ENCODE measurements at places on chromosomes 1 and 21.

DNA sequence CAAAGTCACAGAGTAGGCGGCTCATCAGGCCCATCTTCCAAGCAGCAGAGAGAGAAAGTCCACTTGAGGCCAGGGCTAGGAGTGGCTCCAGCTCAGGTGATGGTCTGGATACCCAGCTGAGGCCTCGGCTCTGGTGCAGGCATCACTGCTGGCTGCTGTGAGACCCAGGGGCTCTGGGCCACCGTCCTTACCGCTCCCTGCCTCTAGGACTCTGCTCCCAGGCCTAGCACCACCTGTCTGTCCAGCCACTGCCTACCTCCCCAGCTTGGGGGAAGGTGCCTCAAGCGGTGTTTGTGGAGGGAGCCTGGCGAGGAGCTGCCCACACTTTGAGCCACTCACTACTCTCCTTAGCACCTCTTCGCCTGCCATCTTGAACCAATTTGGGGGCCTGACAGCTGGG is 57.9 kb downstream of the DMRTB1 start:
- no peak for DNase-seq

DNA sequence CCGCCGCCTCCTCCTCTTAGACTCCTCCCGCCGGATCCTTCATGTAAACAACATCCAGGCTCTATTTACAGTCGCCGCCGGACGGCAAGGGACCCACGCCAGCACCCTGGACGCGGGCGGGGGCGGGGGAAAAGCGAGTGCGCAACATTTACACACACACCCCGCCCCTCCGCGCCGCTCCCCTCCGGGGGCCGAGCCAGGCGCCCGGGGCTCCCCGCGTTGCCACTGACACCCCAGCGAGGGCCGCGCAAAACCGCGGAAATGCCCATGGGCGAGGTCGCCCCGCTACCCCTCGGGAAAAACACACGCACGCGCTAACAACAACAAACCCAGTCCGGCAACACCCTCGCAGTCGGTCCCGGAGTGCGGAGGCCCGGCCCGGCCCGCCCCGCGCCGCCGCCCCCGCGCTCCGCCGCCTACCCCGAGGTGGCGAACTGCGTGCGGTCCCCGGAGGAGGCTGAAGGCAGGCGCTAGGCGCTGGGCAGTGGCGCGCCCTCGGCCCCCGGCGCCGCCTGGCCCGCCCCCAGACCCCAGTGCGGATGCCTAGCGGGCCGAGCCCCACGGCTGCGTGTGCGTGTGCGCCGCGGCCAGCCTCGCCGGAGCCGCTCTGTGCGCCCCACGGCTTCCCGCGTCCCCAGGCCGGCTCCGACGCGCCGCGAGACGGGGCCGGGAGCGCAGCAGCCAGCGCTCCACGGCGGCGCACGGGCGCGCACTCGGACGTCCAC is 81.1 kb upstream of the AK4 start:
- peak; percentile 36 for DNase-seq

DNA sequence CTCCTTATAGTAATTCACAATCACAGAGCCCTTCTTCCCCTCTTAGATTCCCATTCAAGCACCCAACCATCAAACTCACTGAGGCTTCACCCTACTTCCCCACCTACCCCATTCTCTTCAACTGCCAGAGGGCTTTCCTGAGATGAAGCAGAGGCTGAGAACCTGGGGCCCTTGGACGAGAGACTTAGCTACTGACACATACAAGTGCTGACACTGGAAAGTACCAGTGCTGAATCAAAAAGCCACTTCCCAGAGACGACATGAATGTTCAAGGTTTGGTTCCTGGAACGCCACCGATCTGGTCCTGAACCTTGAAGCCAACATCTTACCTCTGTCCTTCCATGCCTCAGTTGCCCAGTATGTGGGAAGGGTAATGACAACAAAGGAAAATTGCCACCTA is 16.6 kb upstream of the RAP1A start:
- no peak for DNase-seq

GRCh38 chr1:158186180-158186579 is 5.5 kb downstream of the CD1D start:
- DNase-seq = no peak

DNA sequence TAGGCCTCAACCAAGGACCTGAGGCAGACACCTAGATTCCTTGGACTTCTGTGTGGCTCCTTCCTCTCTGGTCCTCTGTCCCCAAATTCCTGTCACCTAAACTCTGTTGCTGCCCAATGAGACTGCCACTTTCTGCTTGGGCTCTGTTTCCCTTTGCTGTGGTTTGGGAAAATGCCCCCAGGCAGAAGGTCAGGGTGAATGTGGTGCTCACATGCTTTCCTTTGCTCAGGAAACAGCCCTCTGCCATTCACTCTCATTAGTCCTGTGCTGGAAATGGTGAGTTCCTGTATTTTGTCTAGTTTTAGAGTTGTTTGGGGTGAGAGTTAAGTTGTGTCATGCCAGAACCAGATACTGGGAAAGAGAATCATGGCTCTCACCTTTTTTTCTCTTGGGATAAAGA is 22.7 kb upstream of the SHE start:
- no peak for DNase-seq

DNA sequence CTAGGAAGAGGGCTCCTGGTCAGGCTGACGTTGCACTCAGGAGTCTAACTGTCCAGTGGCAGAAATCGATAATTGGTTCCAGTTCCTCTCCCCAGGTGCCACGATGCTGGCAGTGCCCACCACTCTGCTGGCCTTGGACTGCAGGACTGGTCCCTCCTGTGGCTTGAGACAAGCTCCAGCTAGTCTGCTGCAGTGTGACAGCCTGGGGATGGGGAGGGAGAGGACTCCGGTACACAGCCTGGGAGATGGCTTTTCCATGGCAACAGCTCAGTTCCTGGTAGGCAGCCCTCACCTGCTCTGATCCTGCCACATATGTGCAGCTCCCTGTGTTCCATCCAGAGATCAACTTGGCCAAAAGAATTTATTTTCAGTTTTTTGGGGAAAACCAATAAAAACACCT is 239.3 kb downstream of the KCNJ6 start:
- DNase-seq = no peak

DNA sequence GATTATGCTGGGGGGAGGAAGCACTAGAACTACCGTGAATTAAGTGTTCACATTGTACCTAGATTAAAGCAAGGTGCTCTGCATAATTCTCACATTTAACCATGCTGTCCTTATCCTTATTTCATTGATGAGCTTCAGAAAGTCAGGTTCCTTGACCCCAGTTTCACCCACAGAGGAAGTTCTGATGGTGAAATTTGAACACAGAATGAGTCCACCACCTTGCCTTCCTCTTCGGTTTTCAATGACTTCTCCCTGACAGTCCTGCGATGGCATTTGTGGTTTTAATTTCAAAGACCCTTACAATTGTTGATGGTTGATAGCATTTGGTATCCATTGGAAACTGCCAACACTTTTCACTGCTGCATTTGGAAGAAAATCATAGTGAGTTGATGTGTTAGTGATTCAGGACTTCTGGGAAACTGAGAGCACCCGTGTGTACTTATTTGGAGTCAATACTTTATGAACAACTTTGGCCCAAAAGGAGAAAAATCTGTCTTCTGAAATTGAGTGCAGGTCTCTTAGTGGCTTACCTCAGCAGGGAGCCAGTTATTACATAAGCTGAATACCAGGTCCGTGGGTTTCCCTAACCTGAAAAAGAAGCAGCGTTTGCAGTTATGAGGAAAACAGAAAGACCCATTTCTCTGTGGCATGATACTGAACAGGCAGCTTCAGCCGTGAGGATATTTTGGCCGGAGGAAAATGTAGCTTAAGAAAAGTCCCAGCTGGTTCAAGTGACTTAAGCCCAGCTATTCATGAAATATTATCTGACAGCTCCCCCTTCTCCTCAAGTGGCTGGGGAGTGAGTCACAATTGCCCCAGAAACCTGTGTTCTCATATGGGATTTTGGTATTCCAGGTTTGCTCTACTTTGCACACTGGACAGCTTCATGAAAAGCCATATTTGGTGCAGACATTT is 47.5 kb downstream of the ROR1 start:
- DNase-seq = peak; percentile 83

DNA sequence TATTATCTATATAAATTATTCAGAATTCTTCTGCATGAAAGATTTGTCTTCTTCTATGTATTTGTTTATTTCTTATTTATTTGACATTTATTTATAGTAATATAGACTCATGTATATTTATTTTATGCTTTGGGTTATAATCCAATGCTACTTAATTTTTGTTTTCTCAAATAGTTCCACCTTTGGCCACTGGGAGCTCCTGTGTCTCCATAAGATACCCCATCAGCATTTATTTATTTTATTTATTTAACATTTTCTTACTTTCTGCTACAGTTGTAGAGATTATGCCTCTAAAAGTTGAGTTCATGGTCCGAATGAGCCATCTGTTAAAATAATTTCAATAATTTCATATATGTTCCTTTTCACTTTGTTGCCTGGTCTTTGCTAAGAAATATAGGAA is 289.4 kb downstream of the ADGRL2 start:
- DNase-seq = no peak

DNA sequence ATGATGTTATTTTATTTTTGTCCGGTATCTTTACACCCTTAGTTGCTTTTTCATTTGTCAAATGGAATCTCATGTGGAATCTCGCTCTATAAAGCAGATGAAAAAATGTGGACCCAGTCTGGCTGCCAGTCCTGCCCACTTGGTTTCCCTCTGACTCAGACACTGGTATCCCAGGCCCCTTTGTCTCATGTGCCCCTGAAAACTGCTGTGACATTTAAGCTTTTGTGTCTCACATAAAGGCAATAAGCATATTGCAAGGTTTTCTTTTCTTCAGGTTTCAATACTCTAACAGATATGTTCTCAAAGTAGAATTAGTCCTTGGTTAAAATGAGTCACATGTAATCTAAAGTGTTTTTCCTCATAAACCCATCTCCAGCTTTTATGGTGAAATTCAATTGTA is 183.3 kb downstream of the ST6GALNAC3 start:
- no peak for DNase-seq
